ENCODE measurements at places on chromosomes 2 and 18.

DNA sequence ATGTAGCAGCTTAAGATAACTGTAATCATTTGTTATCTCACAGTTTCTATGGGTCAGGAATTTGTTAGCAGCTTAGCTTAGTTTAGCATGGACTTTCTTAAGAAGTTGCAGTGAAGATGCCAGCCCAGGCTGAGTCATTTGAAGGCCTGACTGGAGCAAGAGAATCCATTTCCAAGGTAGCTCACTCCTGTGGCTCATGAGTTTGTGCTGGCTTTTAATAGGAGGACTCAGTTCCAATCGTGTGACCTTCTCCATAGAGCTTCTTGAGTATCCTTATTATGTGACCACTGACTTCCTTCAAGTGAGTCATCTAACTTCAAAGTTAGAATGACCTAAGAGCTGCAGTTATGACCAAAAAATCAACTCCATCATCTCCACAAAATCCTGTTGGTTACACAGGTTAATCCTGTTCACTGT lies 1.4 kb downstream of the GPATCH11 start:
- no peaks in the 10 kb centered on the region for H3K36me3 ChIP-seq
- no peak for DNase-seq
- no peaks in the 10 kb centered on the region for H3K27me3 ChIP-seq

GRCh38 chr2:113407446-113408099 lies 29.9 kb upstream of the ZNG1B start:
- H3K27ac ChIP-seq: no peak overlapping the region
- no peak for DNase-seq
- no peak overlapping the region for H3K4me3 ChIP-seq
- H3K27me3 ChIP-seq: no peaks in the 10 kb centered on the region
- H3K4me1 ChIP-seq: no peaks in the 10 kb centered on the region
- no peaks in the 10 kb centered on the region for H3K36me3 ChIP-seq

GRCh38 chr18:28459587-28459986 lies 282.7 kb upstream of the CDH2 start:
- H3K27ac ChIP-seq: no peak overlapping the region
- DNase-seq: no peak
- no peaks in the 10 kb centered on the region for H3K4me1 ChIP-seq
- H3K4me3 ChIP-seq: no peak overlapping the region
- H3K36me3 ChIP-seq: no peaks in the 10 kb centered on the region

GRCh38 chr2:130390460-130391057 lies 34.7 kb downstream of the PTPN18 start:
- no peaks in the 10 kb centered on the region for H3K27me3 ChIP-seq
- no peaks in the 10 kb centered on the region for H3K36me3 ChIP-seq
- peak overlapping the region; percentile 83 for H3K4me3 ChIP-seq
- DNase-seq: no peak

DNA sequence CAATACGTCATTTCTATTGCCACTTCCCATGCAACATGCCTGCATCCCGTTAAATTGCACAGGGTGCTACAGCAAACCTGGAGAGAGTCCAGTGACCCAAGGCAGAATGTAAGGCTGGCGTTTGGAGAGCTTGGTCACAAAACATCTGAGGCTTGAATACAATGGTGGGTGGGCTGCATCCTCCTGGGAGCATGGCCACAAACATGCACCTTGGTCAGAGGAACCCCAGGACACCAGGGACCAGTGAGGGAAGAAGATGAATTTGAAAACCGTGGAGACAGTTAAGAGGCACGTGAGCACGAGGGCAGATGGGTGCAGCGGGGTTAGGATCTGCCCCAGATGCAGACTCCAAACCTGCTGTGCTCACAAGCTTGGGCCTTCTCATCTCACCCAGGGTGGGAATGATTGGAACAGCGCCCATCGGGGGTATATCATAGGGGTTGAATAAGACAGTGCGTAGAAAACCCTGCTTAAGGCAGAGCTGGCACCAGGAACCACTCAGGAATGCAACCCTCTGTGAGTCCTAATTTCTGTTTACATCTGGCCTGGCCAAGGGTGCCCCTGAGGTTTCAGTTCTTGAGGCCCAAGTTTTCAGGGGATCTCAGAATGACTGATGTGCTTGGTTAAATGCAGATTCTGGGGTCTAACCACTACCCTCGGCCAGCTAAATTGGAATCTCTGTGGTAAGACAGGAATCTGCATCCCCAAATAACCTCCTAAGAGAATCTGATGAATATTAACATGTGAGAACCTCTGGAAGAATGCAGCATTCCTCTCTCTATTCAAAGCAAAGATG lies 97.2 kb downstream of the ARL4C start:
- no peak overlapping the region for H3K27ac ChIP-seq
- H3K4me1 ChIP-seq: no peaks in the 10 kb centered on the region
- DNase-seq: no peak
- H3K36me3 ChIP-seq: no peaks in the 10 kb centered on the region

DNA sequence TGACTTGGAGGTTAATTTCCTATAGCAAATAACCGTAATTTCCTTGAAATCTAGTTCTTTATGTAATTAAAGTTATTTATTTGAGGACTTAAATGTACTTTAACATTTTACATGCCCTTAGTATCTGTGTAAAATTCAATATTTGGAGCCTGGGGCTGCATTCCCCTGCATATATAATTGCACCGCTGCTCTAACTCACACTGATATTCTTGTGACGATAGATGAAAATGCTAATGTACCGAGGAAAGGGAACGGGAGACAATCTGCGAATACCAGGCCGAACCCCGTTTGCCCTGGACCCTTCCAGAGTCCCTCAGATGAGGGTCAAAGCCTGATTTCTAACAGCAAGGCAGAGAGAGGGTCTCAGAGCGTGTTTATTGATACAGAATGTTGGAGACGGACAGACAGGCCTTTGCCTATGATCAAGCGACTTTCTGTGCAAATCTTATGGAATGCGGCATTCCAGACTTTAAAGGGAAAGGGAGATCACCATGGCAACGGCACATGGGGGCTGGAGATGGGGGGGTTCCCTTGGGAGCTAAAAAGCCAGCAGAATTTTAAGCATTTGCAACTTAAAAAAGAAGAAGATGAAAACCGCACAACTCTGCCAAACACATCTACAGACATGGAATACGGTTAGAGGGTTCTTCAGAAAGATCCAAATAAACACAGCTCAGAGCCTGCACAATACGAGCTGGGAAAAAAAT lies 57.6 kb upstream of the TWIST2 start:
- H3K27me3 ChIP-seq: no peaks in the 10 kb centered on the region
- no peak overlapping the region for H3K27ac ChIP-seq
- no peaks in the 10 kb centered on the region for H3K36me3 ChIP-seq
- no peaks in the 10 kb centered on the region for H3K4me1 ChIP-seq
- no peak overlapping the region for H3K4me3 ChIP-seq
